ENCODE measurements at places on chromosomes 5 and 9.

DNA sequence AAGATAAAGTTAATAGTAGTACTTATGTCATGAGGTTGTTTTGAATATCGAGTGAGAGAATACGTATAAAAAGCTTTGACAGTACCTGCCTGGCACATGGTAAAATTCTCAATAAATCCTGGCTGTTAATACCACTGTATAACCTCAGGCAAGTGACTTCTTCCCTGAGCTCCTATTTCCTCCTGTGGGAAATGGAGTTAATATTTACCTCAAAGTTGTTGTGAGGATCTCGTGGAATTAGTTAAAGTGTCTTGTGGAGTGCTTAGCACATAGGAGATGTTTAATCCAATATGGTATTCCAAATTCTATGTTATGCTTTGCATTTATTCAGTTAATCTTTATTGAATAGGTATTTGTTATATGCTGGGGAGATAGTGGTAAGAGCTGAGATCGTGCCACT lies 18.5 kb downstream of the FOCAD start:
- DNase-seq: no peak

DNA sequence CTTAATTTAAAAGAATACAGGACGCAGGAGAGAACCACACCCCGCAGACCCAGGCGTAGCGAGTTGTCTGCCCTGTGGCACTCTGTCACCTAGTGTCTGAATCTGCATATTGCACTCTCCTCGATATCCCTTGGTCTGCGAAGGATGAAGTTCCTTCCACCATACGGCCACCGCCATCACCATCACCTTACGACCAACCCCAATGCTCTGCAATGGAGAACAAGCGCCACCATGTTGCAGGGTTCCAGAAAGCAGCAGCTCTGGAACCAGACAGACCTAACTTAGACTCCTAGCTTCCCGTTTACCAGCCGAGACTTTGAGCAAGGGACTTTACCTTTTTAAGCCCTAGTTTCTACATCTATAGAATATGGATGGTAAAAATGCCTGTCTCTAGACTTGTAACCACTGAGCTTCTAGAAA lies 77.4 kb upstream of the DMRT1 start:
- peak; percentile 51 for DNase-seq

- peak; percentile 62 for DNase-seq
Measured at GRCh38 chr9:99906403-99907207, at the start of gene STX17. Gene STX17 (plus strand): TSS chr9:99906654. CDS start chr9:99915240, 8,586 bp downstream.

GRCh38 chr9:124411514-124412227 lies 3.6 kb downstream of the PSMB7 start:
- DNase-seq: peak; percentile 86

DNA sequence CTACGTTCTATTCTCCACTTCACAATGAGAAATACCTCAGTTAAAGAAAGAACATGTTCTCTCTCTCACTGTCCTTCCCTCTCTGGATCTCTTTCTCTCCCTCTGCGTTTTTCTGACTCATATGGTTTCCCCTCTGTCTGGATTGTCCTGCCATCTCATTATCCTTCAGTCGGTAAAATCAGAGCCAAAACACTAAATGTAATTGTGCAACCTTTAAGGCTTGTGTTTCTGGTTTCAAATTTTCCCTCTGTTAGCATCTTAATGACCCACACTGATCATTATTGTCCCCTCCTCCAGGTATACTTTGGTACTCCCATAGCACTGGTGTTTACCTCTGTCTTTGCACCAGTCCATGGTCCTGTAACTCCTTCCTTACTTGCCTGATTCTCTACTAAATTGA lies 509.4 kb upstream of the C9orf72 start:
- no peak for DNase-seq

DNA sequence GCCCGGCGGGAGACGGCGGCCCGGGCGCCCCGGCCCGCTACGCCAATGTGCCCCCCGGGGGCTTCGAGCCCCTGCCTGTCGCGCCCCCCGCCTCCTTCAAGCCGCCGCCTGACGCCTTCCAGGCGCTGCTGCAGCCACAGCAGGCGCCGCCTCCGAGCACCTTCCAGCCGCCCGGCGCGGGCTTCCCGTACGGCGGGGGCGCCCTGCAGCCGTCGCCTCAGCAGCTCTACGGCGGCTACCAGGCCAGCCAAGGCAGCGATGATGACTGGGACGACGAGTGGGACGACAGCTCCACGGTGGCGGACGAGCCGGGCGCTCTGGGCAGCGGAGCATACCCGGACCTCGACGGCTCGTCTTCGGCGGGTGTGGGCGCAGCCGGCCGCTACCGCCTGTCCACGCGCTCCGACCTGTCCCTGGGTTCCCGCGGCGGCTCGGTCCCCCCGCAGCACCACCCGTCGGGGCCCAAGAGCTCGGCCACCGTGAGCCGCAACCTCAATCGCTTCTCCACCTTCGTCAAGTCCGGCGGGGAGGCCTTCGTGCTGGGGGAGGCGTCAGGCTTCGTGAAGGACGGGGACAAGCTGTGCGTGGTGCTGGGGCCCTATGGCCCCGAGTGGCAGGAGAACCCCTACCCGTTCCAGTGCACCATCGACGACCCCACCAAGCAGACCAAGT lies 723 bp downstream of the SNX18 start:
- no peak for DNase-seq

- no peak for DNase-seq
Measured at GRCh38 chr9:14111696-14112095, 202.2 kb downstream of the NFIB start.

GRCh38 chr5:27242258-27242626 lies 203.9 kb upstream of the CDH9 start:
- DNase-seq: no peak

GRCh38 chr9:113011911-113012381 lies at the start of gene ZNF883:
Gene ZNF883 (minus strand): TSS chr9:113012192.
- peak; percentile 72 for DNase-seq

DNA sequence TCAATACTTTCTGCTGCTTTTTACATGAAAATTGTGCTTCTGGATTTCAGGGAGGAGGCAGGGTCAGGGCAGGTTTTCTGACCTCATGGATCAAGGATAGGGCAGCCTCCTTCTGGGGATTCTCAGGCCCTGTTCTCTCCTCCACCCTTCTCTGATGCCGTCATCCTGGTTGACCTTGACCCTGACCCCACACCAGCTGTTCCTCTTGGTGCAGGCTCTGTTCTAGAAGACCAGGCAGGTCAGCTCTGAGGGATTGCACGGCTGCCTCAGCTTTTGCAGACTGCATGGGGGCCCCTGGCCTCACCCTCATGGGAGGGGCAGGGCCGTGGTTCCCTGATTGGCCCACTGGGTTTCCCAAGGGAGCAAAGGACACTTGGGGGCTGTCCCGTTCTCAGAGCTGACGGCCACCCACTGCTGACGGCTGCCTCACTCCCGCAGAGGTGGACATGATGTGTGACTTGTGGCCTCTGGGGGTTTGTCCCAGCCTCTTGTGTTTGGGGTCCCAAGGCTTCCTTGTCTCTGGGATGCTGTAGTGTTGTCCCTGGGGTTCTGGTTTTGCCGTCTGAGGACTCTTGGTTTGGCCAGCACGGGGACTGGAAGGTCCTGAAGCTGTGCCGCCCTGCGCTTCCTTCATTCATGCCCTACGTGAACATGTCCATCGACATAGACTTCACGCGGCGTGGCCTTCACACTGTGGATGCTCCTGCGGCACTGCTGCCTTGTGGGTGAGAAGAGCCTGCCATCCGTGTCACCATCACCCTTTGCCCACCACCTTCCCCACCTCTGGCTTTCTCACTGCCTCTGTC lies 34.5 kb downstream of the CEP72 start:
- DNase-seq: no peak

DNA sequence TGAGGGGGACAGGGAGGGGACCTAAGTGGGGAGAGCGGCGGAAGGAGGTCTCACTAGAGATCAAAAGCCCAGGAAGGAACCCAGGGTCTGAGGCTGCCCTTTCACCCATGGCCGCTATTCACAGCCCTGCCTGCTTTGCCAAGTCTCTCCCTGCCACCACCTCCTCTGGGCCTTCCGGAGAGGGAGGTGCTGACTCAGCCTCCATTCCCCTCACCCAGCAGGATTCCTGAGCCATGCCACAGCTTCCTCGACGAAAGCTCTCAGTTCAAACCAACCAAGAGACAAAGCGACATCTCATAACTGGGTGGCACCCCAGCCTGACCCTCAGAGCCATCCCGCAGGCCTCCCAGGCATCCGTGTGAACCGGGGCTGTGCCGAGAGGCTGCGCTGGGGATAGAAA lies 36.7 kb downstream of the PAX5 start:
- peak; percentile 6 for DNase-seq

GRCh38 chr9:967436-967835 lies 9.0 kb upstream of the DMRT3 start:
- DNase-seq: no peak

DNA sequence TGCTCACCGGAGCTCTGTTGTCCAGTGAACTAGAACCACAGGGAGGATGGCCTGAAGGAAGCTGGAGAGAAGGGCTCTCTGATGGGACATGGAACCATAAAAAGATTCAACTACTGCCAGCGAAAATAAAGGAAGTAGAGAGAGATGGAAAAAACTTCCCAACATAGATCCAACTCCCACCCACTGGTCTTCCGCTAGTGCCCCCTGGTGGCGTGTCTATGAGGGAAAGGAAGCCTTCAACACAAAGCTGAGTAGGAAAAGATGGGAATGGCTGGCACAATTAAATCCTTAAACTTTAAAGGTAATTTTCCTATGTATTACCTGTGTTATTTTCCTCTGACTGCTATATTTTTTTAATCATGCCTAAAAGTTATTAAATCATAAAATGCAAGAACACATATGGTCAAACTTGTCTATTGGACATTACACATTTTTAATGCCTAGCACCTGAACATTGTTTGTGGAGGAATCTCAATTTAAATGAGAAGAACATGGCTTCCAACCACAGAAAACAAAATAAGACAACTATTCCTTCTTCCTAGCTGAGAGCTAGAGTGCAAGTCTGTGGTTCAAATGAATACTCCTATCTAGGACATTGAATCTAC lies 51.5 kb downstream of the CEP120 start:
- peak; percentile 24 for DNase-seq

GRCh38 chr5:86763929-86764328 lies 146.2 kb downstream of the COX7C start:
- no peak for DNase-seq

GRCh38 chr9:79224672-79225433 lies 346.9 kb upstream of the TLE4 start:
- peak; percentile 94 for DNase-seq

- DNase-seq: peak; percentile 81
Measured at GRCh38 chr5:53407373-53407772, 73.1 kb upstream of the FST start.

DNA sequence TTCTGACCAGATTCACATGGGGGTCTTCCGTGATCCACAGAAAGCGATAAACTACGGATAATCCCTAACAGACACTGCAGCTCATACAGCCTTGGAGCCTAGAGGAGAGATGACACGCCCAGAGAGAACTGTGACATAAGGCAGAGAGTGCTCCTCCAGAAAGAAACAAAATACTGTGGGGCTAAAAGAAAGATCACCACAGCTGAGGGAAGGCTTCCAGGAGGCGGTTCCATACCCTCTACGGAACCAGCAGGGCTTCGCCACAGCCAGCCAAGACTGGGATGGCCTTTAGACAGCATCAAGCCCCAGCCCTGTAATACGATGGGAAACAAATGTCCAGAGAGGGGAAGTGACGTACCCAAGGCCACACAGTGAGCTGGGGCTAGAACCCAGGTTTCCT lies 19.3 kb downstream of the GPX3 start:
- no peak for DNase-seq

DNA sequence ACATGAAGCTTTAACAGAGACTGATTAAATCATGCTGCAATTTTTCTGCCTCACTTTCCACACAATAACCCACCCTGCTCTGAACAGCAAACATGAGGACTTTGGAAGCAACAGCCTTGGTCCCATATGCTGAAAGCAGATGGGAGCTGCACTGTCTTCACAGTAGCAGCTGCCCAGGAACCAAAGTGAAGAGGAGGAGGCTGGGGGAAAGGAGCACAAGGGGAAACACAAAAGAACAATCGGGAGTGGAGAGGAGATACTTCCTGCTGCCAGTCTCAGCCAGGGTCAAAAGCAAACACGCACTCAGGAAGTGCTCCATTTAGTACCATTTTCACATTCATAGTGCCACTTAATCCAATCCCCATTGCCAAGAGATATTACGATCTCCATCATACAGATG lies 183.3 kb upstream of the PUM3 start:
- DNase-seq: no peak

Measured in amniotic epithelial cell (primary cell).